HS-27A (cell line): ENCODE measurements at places on chromosomes 16 and 17.

- DNase-seq, result no peak
These were observed 4.6 kb upstream of the NPRL3 start for GRCh38 chr16:143047-143446.

- no peak for DNase-seq
These were observed 12.5 kb downstream of the NOB1 start for GRCh38 chr16:69741951-69742904.

GRCh38 chr16:29029168-29029994 is 44.5 kb downstream of the LAT start:
- DNase-seq, result no peak

DNA sequence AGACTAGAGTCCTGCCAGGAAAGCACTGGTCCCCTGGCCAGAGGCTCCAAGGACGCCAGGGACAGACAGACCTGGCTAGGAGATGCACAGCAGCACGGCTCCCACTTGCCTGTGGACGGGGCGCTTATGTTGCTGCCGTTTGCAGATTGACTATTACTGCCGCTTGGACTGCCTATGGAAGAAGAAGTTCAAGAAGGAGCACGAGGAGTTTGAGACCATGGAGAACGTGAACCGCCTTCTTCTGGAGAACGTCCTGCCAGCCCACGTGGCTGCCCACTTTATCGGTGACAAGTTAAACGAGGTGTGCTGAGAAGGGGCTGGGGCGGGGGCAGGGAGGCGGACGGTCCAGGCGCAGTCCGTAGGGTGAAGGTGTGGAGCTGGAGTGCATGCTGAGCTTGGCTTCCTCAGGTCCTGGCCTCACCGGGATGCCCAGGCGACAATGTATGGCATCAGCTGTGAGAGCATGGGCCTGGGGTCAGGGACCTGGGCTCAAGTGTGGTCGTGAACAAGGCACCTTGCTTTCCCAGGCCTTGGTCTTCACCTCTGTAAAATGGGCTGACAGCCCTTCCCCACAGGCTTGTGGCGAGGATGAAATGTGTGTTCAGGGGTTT is 45.6 kb downstream of the ADCY7 start:
- DNase-seq, result no peak

DNA sequence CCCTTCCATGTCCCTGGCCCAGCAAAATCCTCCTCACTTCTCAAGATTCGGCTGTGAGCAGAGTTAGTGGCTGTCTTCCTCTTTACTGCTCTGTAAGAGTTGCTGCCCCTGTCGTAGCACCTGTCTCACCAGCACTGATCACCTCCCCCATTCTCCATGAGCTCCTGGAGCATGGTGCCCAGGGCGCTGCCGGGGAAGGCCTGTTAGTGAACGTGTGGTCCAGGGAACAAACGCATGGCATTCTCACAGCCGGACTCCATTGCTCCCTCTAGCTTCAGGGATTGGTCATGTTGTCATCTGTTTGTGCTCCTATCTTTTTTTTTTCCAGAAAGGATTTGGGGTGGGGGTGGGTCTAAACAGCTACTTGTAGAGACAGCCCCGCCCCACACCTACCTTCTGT is 141.2 kb downstream of the CMIP start:
- no peak for DNase-seq

- no peak for DNase-seq
These were observed 38.7 kb upstream of the IL21R start for GRCh38 chr16:27363246-27363632.
